ENCODE measurements at places on chromosomes 1 and 21.

DNA sequence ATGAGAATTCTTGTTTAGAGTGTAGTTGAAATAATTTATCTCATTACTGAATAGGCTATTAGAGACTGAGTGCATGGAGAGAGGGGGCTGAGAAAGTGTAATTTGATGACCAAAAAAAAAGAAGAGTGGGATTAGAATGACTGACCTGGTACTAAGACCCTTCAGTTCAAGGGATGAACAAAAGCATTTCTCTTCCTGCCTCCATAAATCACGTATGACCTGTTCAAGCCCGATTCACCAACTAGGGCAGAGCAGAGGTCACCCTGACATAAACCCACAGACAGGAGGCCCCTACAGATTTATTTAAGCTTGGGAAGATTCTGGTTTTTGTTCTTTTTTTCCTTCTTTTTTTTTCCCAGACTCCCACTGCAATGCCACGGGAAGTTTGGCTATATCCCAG is 123.7 kb upstream of the COP1 start:
- DNase-seq = no peak

DNA sequence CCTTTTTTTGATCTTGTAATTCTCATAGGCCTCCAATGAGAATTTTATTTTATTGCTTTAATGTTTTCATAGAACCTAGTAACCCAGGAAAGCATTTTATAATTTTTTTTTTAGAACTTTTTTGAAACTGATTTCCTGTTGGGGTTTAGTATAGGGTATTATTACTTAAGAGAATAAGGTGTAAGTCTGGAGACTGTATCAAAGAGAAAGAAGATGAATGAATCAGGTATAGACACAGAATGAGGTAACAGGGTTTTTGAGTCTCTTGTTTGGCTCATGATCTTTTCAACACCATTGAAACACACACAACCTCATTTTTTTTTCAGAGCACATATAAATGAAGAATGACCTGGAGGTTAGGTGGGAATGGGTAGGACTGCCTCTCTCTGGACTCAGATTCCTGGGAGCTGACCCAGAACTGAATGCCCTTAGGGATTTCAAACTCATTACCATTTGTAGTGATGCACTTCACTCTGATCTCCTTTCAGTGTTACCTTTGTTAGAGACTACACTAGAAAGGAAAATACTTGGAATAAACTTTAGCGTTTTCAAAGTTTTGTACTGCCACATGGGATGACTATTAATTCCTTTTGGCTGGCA is 51.0 kb downstream of the EPB41 start:
- DNase-seq = no peak

GRCh38 chr1:211236633-211237320 is 22.4 kb upstream of the RCOR3 start:
- DNase-seq = peak; percentile 30

GRCh38 chr1:177451191-177451590 is 280.4 kb downstream of the BRINP2 start:
- no peak for DNase-seq

DNA sequence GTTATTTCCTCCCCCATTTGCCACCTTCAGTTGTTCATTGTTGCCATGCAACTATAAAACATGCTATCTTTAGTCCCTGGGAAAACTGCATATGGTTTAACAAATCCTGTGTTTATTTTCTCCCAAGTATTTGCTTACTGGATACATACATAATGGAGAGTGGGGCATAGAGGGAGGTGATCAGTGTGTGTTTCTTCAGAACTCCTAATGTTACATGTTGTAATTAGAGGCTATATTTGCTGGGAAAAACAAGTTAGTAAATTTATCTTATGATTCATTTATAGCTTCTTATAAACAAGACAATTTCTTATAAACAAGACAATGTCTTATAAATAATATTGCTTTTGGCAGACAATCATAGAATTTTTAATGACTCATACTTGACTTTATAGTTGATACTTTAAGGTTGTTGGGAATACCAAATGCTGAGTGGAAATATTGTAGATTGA is 7.3 kb upstream of the GIPC2 start:
- DNase-seq = peak; percentile 80

- no peak for DNase-seq
Observed at GRCh38 chr1:39623053-39623452, 16.4 kb downstream of the HEYL start.

DNA sequence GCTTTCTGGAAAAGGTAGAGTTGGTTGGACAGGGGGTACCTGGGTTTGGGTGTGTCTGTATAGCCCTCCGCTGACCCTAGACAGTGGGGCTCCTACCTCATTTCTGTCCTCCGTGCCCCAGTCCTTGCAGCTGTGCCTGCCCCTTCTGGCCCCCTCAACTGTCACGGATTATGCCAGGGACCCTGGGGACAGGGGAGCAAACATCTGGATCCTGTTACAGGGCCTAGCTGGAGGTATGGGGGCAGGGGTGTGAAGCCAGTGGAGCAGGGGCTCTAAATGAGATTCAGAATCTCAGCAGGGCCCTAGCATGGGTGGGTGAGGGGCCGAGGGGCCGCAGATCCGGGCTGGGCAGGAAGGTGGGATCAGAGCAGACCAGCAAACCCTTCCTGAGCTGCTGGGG is 81.0 kb downstream of the TAS1R2 start:
- no peak for DNase-seq

DNA sequence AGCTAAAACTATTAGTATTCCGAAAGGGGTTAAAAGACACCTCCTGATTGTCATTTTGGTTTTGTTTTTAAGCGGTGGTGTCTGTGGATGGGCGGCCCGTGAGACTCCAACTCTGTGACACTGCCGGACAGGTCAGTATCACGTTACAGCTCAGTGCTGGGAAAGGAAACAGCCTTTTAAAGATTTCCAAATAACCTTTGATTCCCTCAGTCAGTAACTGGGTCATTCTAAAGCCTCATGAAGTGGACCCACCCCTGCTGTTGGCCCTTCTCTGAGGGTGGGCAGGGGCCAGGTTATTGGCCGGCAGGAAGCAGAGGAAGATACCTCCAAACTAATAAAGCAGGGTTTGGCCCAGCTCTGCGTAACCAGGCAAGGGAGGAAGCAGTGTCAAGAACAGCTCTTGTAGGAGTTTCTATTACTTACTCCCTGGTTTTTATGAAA is 2.3 kb downstream of the RHOU start:
- no peak for DNase-seq

GRCh38 chr21:37489553-37489952 is 123.0 kb downstream of the DYRK1A start:
- DNase-seq = no peak

GRCh38 chr1:34591751-34592629 is 162.9 kb upstream of the GJB5 start:
- DNase-seq = no peak

- no peak for DNase-seq
Observed at GRCh38 chr21:28380241-28380640, 612.4 kb downstream of the LTN1 start.

DNA sequence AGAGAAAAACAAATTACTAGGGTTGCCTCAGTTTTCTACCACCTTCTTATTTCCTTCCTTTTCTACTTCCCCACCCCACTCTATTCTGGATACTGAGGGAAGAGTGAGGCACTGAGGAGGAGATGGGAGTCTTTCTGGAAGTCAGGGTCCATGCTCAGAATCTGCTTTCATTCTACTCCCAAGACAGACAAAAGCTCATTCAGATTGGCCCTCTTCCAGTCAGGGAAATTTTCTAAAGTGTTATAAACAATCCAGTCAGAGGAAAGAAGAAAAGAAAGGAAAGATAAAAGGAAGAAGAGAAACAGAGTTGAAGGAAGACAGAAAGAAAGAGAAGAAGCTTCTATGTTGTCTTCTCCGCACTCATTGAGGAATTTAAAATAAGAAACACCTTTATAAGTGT is 228.6 kb downstream of the COP1 start:
- no peak for DNase-seq

DNA sequence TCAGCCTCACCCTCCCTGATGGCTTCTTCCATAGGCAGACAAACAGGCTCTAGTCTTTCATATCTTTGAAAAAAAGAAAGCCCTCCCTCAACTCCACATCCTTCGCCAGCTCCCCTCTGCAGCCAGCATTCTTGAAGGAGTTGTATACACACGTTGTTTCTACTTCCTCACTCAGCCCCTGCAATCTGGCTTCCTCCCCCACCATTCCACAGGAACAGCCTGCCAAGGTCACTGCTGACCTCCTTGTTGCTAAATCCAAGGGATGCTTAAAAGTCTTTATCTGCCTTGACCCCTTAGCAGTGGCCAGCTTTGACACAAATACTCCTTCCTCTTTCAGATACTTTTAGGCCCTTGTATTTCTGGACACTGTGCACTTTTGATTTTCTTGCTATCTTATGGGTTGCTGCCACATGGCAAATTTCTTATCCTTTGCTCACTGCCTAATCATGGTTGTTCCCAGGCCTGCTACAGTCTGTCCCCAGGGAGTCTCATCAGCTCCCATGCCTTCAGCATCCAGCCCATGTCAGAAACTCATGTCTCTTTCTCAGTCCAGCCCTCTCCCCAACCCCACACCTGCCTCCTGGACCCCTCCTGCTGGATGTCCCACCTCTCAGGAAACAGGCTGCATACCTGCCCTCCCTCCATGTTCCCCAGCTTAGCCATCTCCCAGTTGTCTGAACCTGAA is 8.3 kb downstream of the FAM229A start:
- no peak for DNase-seq

DNA sequence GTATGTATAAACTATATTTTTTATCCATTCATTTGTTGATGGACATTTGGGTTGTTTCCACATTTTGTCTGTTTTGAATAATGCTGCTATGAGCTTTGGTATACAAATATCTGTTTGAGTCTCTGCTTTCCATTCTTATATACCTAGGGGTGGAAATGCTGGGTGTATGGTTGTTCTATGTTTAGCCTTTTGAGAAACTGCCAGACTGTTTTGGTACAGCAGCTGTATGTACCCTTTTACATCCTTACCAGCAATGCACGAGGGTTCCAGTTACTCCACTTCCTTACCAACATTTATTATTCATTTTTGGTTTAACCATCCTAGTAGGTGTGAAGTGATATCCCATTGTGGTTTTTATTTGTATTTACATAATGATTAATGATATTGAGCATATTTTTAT is 13.9 kb downstream of the RASAL2 start:
- no peak for DNase-seq

DNA sequence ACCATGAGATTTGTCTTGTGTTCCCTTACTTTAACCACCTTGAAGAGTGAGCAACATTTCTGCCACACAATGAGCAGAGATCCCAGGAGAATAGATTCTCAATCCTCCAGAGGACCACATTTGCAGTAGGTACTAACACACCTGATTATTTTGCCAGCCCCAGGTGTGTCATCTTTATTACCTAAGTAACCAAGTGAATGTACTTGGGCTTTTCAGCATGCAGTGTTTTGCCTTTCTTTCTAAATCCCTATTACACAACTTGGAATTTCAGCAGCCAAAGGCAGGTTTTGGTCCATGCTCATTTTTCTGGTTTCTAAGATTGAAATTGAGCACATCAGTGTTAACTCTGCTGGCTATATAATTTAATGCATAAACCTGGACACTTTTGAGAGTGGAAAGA is 43.2 kb upstream of the ST6GALNAC5 start:
- no peak for DNase-seq

GRCh38 chr1:21349693-21350092 is 59.4 kb upstream of the ECE1 start:
- DNase-seq = no peak

GRCh38 chr1:186443638-186444037 is 17.3 kb downstream of the PDC start:
- DNase-seq = no peak

DNA sequence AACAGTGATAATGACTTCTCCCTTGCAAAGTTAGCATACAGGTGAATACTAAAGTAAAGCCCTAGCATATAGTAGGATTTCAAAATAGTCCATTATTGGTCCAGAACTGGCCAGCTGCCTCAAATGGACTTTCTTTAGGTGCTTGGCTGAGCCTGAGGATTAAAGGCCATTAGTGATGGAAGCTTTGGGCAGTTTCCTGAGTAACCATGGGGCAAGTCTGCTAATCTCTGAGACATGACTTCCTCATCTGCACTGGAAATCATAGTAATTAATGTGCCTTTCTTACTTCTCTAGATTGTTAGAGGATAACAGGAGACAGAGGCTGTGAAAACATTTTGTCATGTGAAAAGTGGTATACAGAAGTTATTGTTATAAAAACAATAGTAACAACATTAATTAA is 156.5 kb upstream of the UBE2U start:
- DNase-seq = no peak

- no peak for DNase-seq
Observed at GRCh38 chr21:41374867-41375533, 13.2 kb downstream of the MX2 start.

DNA sequence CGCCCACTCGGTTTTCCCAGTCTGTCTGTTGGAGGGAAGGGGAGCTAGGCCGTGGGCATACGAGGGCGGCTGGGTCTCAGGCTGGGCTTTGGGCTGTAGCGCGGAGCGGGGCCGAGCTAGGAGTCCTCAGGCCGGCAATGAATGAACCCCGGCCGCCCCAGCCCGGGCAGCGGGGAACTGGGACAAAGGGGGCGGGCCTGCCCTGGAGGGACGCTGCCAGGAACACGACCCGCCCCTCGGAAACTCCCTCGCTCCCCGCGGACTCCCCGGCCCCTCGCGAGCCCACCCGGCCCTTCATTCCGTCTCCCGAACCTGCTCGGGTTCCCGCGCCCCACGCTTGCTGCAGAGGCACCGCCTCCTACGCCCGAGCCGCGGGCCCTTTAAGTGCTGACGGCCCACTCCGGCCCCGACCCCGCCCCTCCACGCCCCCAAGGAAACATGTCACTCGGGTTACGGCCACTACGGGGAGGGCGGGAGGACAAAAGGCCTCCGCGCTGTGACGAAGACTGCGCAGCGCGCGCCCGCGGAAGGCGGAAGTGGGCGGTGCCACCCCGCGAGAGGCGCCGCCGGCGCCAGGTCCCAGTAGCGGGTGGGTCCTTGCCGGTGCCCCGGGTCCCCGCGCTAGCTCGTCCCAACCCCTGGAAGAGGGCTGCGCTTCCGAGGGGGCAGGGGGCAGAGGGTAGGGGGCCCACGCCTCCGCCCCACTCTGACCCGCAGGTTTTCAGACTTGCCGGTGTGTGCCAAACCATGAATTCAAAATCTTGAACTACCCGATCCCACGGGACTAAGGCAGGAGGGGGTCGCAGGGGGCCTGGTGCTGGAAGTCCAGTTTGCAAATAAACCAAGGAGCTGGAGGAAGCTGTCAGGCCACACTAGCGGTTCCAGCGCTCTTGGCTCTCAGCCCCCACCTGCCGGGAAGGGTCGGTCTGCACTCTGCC is at the start of gene GALE:
Gene GALE (minus strand): TSS at position 355 of the 938 bp plus-strand sequence. CDS start 1,747 bp downstream, outside the sequence.
- peak; percentile 54 for DNase-seq

- DNase-seq = no peak
Observed at GRCh38 chr21:14741256-14741655, 195.1 kb upstream of the SAMSN1 start.

- DNase-seq = no peak
Observed at GRCh38 chr1:111420377-111420776, 7.2 kb downstream of the OVGP1 start.

DNA sequence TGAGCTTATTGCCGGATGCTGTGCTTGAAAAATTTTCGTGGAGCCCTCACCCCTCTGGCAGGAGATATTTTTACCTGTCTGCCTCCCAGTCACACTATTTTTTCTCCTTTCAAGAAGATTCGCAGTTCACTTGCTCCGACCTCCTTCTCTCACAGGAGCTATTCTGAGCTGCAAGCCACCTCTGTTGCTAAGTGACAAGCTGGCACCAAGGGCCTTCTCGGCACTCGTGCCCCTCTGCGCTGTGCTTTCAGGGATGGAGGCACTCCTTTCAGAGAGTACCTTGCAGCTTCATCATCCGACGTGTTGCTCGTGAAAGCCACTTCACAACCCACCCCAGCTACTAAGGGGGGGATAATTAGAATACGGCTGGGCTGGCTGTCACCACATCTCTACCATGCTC is 11.6 kb downstream of the SLC6A17 start:
- DNase-seq = no peak
